ENCODE measurements at places on chromosomes 5 and 9.

DNA sequence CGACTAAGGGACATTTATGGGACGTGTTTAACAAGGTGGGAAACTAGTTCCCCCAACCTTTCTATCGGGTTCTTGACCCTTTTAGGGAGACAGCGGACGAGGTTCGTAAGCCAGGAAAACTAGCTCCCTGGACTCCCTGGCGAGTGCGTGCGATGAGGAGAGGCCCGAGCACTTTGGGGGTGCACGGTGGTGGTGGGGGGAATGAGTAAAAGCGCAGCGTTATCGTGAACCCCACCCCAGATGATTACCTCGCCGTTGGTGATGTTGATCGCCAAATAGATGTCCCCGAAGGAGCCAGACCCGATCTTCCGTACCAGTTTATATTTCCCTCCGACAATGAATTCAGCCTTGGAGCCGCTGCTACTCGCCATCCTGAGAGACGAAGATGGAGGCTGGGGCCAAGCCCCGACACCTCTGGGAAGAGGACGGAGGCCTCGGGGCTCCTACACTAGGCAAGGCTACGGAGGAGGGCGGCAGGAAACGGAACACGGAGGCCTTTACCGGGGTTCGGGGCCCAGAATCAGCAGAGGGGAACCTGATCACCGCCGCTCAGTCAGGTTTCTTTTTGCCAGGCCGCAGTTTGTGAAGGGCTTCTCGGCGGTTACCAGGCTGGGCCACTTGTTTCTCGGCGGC, 529 bp downstream of the CSNK1A1 start:
- DNase-seq = peak; percentile 31

GRCh38 chr5:122694884-122695283, 80.0 kb upstream of the SNX2 start:
- no peak for DNase-seq

GRCh38 chr5:100890461-100891008, 12.5 kb downstream of the ST8SIA4 start:
- no peak for DNase-seq

- no peak for DNase-seq
Measured at GRCh38 chr5:72470826-72471225, 36.4 kb downstream of the ZNF366 start.

All from globus pallidus (tissue), 1 donor.